Activated naive CD4-positive, alpha-beta T cell (primary cell): ENCODE measurements at places on chromosomes 4 and X.

- peak; percentile 50 for DNase-seq
Measured at GRCh38 chrX:12901486-12901885, 4.9 kb upstream of the TLR8 start.

GRCh38 chr4:153954654-153955053 is 165.8 kb upstream of the SFRP2 start:
- no peak for DNase-seq

GRCh38 chrX:9899640-9900111 is 67.5 kb upstream of the CLDN34 start:
- no peak for DNase-seq

GRCh38 chr4:6468376-6468775 is 4.0 kb downstream of the PPP2R2C start:
- no peak for DNase-seq

DNA sequence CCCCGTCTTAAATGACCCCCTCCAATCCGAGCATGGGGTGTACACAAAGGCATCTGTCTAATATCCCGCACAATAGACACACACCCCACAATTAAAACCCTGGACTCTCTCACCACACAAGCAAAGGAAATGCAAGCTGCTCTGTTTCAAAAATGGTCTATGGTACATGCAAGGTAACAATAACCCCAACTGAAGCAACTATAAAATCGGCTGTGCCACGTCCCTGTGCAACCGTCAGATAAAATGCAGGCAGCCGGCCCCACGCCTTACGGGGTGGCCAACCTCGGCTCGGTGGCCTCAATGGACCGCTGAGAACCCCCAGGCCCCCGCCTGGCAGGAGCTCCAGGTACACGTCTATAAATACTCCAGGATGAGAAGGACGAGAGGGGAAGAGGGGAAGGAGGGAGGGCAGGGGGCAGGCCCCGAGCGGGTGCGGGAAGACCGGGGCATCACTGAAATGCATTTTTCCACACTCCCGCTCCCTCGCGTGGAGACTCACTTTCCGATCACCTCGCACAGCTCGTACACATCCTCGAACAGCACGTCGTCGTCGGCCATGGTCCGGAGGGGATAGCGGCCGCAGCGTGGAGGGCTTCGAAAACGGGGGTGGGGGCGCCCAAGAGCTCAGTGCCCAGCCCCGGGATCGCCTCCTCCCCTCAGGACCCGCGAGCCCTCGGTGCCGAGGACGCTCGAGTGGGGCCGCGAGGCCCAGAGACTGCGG is 763 bp downstream of the CASK start:
- peak; percentile 3 for DNase-seq

GRCh38 chr4:40033613-40034012 is 23.0 kb upstream of the N4BP2 start:
- no peak for DNase-seq

DNA sequence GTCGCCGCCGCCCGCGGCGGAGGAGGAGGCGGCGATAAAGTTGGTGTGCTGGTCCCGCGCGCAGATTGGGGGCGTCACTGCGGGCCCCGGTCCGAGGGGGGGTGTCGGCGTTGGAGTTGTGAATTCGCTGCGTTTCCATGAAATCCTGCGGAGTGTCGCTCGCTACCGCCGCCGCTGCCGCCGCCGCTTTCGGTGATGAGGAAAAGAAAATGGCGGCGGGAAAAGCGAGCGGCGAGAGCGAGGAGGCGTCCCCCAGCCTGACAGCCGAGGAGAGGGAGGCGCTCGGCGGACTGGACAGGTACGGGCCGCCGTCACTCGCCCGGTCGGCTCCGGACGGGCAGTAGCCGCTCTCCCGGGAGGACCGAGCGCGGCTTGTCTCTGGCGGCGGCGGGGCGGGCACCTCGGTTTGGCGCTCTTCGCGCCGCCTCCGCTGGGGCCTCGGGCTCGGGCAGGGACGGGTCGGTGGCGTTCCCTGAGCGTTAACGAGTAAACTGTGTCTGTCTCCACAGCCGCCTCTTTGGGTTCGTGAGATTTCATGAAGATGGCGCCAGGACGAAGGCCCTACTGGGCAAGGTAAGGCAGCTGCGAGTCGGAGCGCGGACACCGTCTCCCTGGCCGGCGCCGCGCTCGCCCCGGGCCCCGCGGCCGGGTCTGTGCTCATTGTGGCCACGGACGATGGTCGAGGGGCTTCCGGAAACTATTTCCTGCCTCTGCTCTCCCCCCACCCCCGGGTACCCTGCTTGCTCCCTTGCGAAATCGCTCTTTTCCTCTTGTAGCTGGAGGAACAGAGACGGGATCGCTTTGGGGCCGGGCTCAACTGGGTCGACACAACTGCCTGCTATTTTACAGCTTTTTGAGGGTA is 658 bp downstream of the KDM6A start:
- no peak for DNase-seq

GRCh38 chr4:95219109-95219508 is 329.7 kb downstream of the UNC5C start:
- no peak for DNase-seq

GRCh38 chr4:139060591-139060990 is 45.0 kb downstream of the NOCT start:
- DNase-seq: no peak

DNA sequence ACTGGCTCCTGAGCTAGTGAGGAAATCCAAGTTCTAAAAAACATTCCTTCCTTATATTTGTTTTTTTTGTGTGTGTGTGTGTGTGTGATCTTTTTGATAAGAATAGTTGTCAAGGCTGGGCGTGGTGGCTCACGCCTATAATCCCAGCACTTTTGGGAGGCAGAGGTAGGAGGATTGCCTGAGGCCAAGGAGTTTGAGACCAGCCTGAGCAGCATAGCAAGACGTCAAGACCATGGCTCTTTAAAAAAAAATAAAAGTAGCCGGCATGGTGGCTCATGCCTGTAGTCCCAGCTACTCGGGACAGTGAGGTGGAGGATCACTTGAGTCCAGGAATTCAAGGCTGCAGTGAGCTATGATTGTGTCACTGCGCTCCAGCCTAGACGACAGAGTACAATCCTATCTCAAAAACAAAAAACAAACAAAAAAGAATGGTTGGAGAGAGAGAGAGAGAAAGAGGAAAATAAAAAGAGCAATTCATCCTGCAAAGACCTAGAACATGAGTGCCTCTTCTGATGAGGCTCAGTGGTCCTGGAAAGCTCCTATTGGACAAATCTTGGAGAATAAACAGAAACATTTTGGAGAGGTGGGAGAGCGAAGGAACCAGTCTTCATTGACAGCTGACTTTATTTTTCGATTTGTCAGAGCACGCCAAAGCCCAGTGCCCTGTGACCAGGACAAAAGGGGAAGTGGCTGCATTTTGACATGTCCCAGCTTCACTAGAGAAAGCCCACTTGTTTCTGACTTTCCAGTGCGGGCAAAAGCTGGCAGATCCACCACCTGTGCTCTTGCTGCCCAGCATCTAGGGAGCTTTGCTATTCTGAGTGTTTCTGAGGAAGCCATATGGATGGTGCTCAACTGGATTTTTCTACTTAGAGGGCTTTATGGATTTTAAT is 244.7 kb downstream of the PALLD start:
- no peak for DNase-seq

DNA sequence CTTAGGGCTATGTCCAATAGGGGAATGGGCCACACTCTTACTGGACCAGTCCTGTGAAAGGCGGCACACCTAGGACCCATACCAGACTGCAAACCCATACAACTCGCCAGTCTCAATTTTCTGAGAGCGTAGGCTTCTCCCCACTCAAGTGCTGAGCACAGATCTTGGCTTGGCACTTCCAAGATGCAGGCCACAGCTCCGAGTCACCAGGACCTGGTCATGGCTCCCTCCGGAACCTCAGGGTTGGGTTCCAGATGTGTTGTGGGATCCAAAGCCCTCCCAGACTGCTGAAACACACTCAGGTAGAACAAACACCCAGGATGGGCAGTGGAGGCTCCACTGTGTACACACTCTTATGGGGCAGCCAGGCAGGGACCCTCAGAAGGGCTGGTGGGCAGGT is 103.3 kb downstream of the TMEM144 start:
- no peak for DNase-seq

DNA sequence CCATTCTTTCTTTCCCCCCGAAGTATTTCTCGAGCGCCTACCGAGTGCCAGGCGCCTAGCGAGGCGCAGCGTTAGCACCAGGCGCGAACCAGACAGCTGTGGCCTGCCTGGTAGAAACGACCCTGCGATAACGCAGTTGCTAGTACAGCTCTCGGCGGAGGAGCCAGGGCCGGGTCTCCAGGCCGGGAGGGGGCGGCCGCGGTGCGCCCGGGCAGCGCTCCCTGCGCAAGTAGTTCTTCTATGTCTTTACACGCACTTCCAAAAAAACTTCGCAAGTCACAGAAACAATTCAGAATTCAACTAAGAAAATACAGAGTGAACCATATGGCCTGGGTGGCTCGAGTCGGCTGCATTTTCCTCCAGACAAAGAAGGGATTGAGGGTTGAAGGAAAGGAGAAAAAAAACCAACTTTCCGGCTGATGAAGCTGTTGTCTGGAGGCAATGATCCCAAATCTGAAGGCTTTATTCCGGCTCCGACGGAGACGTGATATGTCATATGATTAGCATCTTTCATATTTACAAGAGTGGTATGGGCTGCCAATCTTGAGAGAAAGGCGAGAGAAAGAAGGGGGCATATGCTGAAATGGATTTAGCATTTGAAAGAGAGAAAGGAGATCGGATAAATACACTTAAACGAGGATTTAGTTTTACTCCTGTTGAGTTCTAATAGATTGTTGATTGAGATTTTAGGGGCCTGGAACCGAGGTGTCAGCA is 7.2 kb upstream of the NEUROG2 start:
- no peak for DNase-seq

DNA sequence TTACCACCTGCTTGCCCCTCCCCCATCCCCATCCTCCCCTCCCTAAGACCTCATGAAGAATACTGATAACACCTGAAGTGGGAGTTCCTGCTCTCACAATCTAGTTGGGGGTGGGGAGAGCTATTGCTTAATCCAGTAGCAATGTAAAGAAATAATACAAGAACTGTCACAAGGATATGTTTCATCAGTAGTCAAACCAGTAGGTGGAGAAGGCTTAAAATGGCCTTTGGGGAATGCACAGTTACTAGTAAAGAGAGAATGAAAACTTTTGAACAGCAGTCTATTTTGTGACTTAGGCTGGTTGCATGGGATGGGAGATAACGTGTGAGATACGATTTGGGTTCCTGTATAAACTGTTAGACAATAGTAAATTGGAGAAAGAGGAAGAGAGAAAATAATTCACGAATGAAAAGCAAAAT is 6.0 kb downstream of the GALNT7 start:
- no peak for DNase-seq

DNA sequence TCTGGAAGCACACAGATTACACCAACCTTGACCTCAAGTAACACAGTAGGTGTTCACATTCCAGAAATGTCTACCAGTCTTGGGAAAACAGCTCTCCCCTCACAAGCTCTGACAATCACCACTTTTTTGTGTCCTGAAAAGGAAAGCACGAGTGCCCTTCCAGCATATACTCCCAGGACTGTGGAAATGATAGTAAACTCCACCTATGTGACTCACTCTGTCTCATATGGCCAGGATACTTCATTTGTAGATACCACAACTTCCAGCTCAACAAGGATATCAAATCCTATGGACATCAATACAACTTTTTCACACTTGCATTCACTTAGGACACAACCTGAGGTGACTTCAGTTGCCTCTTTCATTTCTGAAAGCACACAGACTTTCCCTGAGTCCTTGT is 46.9 kb downstream of the ADGRG4 start:
- no peak for DNase-seq

DNA sequence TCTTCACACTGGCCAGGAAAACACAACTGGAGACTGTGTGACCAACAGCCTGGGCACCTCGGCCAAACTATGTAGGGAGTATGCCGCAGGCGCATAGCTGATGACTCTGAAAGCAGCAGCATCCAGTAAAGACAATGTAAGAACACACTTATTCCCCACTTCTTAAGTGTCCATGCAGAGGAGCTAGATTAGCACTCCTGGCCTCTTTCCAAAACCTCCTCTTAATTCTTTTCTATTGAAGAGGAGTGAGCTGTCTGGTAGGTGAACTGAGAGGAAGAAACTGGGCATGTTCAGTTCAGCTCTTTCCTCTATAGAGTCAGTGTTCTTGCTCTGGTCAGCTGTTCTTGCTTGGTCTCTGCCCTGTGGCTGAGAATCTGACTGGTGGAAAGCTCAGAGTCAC is 21.1 kb downstream of the NMU start:
- DNase-seq: no peak

- DNase-seq: no peak
Measured at GRCh38 chr4:177313263-177313662, 3.6 kb downstream of the NEIL3 start.

DNA sequence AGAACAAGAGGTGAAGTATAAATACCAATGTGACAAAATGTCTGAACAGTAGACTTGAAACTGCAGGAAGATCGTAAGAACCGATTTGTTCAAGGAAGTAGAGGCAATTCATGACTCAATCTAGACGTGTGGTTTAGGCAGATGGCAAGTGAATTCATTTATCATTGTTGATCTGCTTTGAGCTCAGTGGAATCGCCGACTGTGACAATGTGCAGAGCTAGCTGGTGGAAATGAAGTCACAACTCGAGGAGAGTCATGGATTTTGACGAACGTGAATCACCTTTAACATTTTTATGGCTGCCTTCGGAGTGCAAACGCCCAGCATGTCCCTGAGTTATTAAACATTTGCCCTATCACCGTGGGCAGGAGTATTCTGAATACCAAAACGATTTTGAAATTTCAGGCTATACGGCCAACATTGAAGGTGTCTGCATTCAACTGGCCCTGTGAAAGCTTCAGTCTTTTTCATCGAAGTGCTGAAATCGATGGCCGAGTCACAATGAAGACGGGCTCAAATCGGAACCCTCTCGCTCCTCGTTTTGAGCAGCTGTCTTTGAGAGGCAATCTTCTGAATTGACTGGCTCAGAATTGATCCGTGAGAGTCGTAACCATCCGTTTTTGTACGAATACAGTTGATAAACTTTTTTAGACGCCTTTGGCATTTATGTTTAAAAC is 689 bp upstream of the OGT start:
- peak; percentile 26 for DNase-seq

DNA sequence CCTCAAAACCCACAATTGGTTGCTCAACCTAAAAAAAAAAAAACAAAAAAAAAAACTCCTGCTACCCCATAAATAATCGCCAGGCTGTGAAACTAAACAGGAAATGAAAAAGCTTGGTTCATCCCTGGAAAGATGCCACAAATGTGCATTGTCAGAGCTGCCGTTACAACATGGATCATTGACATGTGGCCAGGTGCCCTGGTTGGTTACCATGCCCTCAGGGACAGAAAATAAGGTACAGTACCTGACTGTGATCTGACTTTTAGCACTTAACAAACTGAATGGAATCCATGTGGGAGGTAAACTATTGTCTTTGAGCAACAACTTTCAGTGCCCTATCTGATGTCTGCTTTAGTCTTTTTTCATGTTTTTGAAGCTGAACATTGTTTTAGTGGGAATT is 118.0 kb upstream of the RPL34 start:
- DNase-seq: no peak

DNA sequence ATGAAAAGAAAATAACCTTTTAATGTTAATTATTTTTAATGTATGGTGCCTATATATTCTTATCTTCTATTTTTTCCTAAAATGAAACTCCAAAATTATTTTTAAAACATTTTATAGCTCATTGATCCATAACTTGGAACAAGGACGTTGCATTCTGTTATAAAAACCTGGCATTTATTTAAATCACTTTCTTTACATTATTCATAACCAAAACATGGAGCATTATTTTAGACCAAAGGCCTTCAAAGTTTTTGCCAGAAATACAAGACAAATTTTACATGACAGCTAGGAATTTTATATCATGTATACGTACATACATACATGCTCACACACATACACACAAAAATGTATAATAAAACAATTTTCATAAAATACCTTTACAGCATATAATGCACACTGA is 259.8 kb downstream of the QDPR start:
- DNase-seq: no peak

- no peak for DNase-seq
Measured at GRCh38 chr4:108116423-108117168, 52.1 kb downstream of the LEF1 start.

GRCh38 chr4:66855956-66856355 is 689.3 kb downstream of the CENPC start:
- DNase-seq: no peak
